Activated CD4-positive, alpha-beta T cell treated with anti-CD3 and anti-CD28 coated beads, Interleukin-2, amount 50 U/mL, for 48 hours (primary cell): ENCODE measurements at places on chromosomes 11 and 22.

DNA sequence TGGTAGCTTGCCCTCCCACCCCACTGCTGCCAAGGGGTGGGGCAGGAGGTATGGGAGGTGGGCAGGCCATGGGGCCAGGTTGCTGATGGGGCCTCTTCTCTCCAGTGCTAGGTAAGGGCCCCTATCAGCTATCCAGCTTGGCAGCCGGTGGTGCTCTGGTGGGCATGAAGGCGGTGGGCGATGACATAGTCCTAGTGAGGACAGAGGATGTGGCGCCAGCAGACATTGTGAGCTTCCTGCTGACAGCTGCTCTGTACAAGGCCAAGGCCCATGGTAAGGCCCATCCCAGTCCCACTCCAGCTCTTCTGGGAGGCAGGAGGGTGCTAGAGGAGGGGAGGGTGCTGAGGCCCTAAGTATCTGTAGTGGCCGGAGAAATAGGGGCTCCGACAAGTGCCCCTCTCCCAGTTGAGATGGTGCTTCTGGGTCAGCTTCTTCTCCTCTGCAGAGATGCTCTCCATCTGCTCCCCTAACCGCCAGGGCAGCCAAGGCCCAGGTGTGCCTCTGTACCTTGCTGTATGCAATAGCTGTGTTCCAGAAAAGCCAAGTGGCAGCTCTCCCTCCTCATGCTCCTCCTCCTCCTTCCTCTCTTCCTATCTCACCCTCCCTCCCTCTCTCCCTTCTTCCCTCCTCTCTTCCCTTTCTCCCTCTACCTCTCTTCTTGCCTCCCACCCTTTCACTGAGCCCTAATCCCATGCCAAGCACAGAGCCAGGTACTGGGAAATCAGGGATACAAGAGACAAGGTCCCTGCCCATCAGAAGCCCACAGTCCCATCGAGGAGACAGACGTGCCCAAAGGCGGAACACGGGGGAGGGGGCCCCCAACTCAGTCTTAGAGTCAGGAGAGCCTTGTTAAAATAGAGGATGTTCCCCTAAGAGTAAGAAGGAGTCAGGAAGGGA lies 55.3 kb downstream of the OTOG start:
- DNase-seq: no peak

DNA sequence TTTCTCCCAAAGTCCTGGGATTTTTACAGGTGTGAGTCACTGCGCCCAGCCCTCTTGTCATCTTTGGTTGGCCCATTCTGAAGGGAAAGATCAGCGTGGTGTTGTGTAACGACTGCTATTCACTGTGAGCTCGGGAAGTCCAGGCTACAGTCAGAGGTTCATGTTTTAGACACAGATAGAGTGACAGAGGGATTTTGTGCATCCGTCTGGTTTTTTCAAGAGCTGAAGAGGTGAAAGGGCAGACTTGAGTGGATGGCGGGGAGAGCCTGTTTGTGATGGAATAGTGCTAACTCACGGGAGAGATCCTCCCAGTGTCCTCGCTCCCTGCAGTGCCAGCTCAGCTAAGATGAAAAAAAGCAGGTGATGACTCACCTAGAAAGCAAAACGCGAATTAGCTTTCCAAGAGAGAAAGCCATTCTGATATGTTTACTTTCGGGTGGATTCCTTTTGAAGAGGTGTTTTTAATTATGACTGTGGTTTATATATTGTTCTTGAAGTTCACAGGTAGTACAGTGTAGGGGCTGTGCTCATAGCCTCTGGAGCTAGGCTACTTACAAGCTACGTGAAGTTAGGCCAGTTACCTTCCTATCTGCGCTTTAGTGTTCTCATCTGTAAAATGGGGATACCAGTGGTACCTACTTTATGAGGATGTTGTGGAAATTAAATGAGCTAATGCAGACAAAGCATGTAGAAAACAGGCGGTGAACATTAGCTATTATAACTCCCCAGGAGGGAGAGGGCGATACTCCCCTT lies 67.2 kb downstream of the C11orf91 start:
- DNase-seq: no peak

- no peak for DNase-seq
Measured at GRCh38 chr22:44595841-44596341, 97.9 kb upstream of the RTL6 start.

- no peak for DNase-seq
Measured at GRCh38 chr11:94636388-94636949, 69.3 kb downstream of the PIWIL4 start.

DNA sequence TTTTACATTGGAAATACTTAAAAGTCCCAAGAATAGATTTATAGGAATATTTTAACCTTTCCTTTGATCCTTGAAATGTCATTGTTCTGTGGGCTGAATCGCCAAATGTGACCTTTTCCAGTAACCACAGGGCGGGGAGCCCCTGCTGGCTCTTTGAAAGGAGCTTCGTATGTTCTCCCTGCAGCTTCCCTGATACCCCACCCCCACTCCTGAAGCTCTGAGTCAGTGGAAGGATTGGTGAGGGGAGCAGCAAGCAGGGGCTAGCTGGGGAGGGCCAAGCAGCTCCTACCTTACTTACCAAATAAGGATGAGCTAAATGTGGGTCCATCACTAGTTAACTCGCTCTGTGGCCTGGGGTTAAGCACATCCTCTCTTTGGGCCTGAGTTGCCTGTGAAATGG lies 87.7 kb downstream of the CHST1 start:
- DNase-seq: no peak

DNA sequence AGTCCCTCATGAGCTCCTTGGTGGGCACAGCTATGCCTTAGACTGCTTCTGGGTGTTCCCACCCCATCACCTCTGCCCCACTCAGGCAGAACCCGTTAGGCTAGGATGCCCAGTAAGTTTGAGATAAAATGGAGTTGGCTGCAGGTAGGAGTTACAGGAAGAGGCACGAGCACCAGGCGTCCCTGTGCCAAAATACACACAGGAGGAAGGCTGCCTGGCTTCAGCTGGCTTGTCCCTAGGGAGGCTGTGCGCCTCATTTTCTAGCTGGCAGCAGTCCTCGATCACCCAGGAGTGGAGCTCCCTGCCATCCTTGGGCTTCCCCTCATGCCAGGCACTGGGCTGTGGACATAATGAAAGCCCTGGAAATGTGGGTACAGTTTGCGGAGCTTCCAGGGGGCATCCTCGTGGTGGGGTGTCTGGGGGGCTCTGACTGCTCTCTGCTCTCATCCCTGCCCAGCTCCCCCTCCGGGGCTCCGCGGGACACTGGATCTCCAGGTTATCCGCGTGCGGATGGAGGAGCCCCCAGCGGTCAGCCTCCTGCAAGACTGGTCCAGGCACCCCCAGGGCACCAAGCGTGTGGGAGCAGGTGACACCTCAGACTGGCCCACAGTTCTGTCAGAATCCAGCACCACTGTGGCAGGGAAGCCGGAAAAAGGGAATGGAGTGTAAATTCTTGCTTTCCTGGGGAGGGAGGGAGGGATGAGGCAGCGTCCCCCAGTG lies 12.3 kb upstream of the MARK2 start:
- no peak for DNase-seq

DNA sequence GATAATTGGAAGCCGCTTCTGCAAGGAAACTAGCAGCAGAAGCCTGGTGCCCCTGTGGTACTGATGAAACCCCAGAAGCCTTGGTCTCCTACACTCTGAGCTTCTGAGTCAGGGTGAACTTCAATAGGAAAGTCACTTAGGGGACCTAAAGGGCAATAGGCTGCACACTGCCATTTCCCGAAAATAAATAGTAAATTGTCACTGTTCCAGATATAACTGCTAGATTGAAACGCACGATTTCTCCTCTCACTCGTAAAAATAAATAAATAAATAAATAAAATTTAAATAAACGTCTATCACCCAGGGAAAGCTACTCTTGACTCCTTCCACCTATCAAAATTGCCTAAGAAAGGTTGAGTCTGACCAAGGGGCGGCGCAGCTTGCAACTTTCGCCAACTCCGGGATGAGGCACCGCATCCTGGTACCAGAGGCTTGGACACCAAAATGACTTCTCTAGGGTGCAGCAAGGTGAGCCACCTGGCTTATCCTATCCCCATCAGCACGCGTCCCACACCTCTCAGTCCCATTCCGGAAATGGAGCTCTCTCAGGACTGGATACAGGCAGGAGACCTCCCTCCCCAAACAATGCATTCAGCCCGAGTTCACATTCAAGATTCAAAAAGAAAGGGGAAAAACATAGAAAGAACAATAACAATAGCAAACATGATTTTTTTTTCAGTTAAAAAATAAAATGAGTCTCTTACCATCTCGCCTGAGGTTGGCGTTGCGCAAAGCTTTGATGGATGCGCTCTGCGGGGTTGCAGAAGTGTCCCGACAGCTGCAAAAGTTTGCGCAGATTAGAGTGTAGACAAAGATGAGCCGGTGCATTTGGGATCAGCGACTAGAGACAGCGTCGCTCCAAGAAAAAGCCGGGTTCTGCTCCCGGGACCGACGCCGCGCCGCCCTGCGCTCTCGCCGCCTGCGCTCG lies 583 bp downstream of the PDGFD start:
- DNase-seq: no peak

GRCh38 chr22:35777335-35777975 lies 59.8 kb downstream of the APOL5 start:
- DNase-seq: no peak

GRCh38 chr11:37830529-37830928 lies 1232.5 kb upstream of the RAG2 start:
- DNase-seq: no peak

- no peak for DNase-seq
Measured at GRCh38 chr22:45785458-45785857, 113.8 kb downstream of the ATXN10 start.
